ENCODE measurements at places on chromosomes 2 and 18.

GRCh38 chr2:237733677-237734300 lies 64.8 kb upstream of the RBM44 start:
- no peak for DNase-seq

DNA sequence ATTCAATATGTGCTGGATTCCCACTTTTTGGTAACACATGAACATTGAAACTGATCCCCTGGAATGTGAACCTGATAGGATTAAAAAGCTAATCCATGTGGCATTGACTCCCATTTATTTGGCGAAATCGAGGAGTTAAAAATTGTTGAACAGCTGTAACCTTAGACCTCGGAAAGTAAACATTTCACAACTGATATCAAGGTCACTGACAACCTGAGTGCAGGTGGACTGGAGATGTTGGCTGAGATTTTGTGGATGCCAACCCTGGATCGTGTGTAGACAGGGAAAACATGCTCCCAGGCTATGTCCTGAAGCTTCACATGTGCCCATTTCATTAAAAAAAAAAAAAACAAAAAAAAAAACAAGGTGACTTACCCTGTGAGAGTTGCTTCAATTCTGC lies 204.8 kb downstream of the SETBP1 start:
- DNase-seq: no peak

DNA sequence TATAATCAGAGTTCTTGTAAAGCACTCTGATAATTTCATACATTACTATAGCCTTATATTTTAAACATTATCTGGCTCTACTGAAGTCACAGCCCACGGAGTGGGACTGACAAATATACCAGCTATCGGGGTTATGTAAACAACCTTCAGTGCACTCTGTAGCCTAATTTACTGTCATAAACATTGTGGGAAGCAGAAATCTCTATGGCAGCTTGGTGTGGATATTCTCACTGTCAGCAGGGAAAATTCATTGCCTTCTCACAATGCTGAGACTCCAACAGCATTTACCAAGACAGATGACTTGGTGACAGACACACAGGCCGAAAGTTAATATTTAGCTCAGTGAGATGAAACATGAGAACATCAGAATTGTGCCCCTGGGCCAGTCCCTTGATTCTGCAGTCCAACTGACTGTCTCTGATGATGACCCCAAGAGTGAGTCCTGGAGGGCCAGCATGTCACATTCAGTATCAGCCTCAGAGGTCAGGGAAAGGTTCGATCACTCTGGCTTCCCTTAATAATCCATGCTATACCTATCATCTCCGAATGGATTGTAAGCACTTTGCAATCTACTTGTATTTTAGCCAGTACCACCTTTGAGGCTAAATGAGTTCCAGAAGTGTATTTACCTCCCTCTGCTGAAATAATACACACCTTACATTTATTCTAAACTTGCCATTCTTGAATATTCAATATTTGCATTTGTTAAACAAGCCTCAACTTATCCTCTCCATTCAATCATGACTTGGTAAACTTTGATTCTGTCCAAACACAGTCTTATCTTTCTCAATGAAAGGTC lies 146.2 kb upstream of the OSR1 start:
- no peak for DNase-seq

DNA sequence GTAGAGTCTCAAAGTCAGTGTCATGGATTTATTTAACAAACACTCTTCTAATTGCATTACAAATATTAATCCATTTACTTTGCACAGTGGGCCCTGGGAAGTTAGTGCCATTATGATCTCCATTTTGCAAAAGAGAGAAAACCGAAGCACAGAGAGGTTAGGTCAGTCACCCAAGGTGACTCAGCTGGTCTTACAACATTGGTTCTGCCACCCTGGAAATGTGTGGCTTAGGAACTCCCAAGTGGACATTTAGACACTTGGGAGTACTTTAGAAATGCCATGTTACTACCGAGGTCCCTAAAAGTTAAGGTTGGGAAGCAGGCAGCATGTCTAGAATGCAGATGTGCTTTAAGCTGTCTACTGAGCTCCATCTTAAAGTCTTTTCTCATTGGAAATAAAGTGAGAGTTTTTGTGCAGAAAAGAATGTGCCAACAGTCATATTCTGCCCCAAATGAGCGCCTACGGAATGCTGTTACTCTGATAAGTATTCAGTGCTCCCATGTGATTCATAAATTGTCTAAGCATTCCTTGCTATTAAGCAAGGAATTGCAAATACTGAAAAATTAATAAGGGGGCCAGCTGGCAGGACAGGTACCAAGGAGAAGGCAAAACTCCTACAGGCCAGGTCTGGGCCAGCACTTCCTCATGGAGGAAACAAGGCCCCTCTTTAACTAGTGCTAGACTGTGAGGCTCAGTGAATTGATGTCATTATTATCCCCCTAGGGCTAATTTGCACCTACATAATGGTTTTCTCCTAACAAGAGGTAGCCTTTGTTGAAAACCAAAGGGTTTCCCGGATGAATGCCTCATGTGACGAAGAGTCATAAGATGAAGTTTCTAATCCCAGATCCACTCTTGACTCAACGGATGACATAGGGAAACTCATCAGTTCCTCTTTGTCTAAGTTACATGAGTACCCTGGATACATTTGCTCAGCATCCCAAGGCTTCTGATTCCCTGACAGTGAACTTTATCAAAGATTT lies 16.3 kb downstream of the NRP2 start:
- no peak for DNase-seq

- DNase-seq: no peak
Observed at GRCh38 chr2:84942964-84943421, 28.0 kb upstream of the KCMF1 start.

DNA sequence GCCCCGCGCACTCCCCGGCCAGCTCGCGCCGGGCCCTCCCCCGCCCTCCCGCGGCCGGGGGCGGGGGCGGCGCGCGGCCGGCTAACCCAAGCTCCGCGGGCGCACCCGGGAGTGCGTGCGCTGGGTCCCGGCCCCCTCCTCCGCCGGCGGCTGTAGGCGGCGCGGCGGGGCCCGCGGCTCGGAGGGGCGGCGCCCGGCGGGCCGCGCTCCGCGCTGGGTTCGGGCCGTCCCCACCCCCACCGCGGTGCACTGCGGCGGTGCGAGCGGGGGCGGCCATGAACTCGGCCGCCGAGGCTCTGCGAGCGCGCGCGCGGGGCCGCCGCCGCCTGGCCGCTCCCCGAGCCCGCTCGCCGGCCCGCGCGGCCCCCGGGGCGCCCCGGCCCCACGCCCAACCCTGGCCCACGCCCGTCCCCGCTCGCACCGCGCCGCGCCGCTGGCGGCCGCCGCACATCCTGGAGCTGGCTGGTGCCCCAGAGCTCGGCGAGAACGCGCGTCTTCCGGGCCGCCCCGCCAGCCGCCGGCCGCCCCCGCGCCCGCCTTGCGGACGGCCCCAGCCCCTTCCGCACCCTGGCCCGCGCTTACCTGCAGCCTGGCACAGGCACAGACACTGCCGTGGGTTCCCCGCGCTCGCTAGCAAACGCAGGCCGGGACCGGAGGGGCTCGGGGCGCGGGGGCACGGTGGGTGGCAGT lies at the start of gene ZBTB14:
TSS of gene ZBTB14 (minus strand) at position 496 of the 690 bp plus-strand sequence. CDS start 2,480 bp downstream, outside the sequence.
- DNase-seq: peak; percentile 45

GRCh38 chr2:220433131-220433530 lies 805.7 kb downstream of the SLC4A3 start:
- DNase-seq: no peak

GRCh38 chr2:201188449-201188848 lies 5.5 kb downstream of the CASP10 start:
- no peak for DNase-seq

DNA sequence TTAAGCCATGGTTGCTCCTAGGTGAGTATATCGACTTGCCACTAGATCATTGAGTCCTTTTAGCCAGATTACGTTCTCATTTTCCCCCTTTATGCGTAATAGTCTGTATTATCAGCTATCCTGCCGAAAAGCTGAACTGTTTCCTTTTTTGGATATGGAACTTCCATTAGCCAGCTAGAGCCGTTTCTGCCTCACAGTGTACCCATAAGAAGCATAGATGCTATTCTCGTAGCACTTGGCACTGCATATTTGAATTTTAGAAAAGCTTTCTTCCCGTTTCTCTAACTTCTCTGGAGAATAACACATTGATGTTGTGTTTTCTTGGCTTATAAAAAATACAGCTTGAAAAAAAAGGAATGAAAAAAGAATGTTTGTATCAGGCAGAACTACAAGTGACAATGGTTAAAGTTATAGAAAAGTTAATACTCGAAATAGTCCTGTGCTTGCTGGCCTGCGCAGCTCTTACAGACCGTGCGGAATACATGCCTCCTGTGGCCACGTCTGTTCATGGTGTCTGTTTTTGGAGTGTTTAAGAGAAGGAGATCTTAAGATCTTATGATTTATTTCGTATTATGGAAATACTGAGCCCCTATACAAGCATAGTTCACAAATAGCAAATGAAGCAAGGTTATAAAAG lies 710 bp downstream of the DUSP19 start:
- DNase-seq: no peak

DNA sequence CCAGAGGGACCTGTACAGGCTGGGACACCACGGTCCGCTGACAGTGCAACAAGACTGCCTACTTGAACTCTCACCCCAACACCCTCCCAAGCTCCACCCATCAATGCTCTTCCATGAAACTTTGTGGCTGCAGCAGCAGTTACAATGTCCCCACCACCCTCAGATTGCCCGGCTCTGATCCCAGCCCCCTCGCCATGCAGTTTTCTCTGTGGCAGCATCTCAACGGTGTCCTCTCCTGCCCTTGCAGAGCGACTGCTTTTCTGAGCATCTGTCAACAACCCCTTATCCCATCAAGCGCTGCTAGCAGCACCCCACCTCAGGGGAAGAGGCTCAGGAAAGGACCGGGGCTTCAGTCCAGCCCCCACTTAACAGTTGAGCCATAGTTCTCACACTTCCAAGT lies 137.1 kb upstream of the NDUFV2 start:
- no peak for DNase-seq

- no peak for DNase-seq
Observed at GRCh38 chr2:193584522-193584938, 1389.8 kb upstream of the TMEFF2 start.

GRCh38 chr2:23159746-23160405 lies 225.1 kb upstream of the KLHL29 start:
- no peak for DNase-seq

DNA sequence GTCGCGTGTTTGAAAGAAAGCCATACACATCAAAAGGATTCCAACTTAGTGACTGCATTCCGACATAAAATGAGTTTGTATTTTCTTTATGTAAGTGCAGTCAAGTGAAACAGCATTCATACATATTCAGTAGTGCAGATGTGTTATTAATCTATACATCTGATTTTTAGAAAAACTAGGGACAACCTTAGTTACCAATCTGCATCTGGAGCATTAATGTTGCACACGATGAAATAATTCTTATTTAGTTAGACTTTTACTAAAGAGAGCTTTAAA lies 1.9 kb downstream of the GORASP2 start:
- DNase-seq: no peak

DNA sequence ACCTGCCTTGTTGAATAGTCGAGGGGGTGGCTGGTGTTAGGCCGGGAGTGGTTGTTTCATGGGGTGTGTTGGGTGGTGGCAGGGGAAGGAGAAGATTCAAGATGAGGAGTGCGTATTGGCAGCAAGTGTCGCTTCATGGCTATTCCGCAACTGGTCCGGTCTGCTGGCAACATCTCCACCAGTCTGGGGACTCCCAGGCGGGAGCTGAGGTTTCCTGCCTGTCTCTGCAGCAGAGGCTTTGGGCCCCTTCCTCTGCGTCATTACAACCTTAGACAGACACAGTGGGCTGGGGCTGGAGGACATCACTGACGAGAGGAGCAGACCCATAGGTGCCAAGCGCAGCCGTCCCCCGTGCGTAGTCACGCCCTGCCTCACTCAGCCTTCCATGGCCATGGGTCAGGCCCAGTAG lies 64.0 kb upstream of the MCFD2 start:
- no peak for DNase-seq
